ENCODE measurements at places on chromosomes 2 and 18. TPM values are rescaled to one million over a fixed set of nuclear protein-coding genes. Genes with fewer than 3 reads are reported as not detected.

Gene CD8B
- total RNA-seq = 1.1 TPM

Gene OTX1
- 2.0 TPM for total RNA-seq

Gene NCKAP1
- total RNA-seq = 81.7 TPM

Gene ZNF892
- 4.6 TPM for total RNA-seq

Gene CRACDL
- 4.1 TPM for total RNA-seq

Gene CYRIA
- total RNA-seq = 10.3 TPM

DNA sequence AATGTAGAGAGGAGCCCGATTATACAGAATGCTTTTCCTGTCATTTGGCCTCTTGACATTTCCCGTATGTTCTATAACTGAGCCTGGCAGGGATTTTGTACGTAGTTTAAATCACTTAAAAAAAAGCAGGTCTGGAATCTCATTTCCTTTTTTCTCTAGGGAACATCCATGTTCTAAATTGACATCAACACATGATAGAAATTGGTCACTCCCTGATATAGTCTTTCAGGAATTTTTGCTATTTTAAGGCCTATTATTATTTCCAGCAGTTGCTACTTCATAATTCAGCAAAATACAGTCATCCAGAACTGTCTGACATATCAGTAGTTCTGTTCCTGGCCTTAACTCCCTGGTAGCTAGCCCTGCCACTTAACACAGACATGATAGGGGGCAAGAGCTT lies 565.7 kb upstream of the ZEB2 start:
- DNase-seq = no peak

DNA sequence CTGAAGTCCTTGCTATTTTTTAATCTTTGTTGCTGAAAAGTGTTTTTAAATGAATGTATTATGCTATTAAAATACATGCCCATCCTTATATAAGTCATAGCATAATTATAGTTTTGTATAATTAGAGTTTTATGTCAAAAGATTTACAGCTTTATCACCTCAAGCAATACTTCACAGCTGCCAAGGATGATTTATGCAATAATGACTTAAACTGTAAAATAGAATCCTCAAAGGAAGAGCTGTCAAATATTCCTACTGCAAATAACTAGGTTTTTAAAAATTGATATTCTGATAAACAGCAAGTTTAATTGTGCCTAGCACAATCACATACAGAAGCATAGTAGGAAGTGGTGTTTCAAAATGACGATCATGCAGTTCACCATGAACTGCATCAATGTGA lies 5.2 kb downstream of the KCNH7 start:
- no peak for DNase-seq

- no peak for DNase-seq
Observed at GRCh38 chr2:111884592-111884964, 585 bp upstream of the ANAPC1 start.

- no peak for DNase-seq
Observed at GRCh38 chr2:236616031-236616430, 46.4 kb downstream of the ACKR3 start.

GRCh38 chr2:59804732-59805131 lies 748.7 kb downstream of the BCL11A start:
- DNase-seq = no peak

DNA sequence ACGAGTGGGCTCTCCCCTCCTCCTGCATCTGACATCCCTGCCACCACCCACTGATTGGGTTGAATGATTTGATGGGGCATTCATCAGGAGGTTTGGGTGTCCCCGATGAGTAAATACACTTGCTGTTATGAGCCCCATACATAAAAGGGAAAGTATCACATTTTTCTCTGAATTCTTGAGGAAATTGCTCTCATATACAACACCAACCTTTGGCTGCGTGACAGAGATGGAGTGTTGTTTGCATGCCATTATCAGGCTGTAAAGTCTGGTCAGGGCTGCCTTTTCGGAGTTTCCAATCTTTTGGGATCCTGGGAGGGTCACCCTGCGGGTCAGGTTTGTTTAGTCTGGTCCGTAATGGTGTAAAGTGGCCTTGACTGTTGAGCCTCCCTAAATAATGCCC lies 227.9 kb upstream of the SPRED2 start:
- no peak for DNase-seq

GRCh38 chr2:4354678-4355077 lies 651.3 kb downstream of the DCDC2C start:
- no peak for DNase-seq

- DNase-seq = no peak
Observed at GRCh38 chr2:214034417-214034816, 376.4 kb upstream of the VWC2L start.

DNA sequence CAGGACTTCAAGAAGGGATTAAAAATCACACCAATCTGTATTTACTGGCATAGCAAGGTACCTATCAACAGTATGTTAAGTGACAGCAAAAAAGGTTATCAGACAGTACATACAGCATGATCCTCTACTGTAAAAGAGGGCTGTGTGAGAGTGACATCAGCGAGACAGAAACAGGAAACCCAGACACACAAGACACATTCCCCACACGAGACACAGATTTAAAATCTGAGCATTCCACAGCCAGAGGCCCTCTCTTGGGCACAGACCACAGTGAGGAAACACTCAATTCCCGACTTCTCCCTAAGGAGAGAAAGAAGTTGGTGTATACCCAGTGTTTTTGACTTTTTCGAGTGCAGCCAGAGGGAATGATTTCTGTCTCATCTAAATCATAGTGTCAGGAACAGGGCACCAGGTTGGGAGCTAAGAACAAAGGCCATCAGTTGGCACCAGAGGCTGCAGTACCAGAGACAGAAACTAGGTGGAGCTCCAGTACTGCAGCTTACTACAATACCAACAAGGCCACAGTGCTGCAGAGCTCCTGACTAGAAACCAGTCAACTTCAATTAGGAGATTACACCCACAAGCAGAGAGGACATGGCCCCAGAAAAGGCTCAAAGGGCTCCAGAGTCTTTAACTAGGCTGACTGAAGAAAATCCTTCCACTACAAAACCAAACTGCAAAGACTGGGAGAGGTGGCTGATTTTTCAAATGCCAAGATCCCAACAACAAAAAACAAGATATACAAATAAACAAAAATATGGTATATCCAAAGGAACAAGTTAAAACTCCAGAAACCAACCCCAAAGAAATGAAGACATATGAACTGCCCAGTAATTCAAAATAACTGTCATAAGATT lies 41.0 kb downstream of the UNC50 start:
- DNase-seq = peak; percentile 83

DNA sequence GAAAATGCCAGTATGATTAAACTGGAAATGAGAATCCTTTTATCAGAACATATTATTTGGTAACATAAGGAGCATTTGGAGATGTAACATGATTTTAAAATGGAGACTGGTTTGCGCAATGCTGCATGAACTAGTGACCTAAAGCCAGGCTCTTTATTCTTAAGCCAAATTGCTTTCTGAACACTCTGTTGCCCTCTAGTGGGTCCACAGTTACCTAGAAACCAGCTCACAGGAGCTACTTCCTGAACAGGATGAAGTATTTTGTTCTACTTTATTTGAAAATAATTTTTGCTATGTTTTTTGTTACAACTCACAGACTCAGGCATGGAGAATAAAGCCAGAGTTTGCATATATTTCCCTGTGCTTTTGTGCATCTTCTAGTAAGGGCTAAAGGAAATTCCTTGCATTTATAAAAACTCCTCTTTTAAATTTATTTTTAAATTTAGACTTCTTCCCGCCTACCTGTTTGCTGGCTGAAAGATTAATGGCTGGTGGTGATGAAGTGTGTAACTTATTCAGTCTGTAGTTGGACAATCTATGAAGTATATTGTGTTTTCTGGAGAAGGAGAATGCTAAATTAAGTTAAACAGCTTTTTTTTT lies 146.7 kb downstream of the PARD3B start:
- DNase-seq = peak; percentile 53

DNA sequence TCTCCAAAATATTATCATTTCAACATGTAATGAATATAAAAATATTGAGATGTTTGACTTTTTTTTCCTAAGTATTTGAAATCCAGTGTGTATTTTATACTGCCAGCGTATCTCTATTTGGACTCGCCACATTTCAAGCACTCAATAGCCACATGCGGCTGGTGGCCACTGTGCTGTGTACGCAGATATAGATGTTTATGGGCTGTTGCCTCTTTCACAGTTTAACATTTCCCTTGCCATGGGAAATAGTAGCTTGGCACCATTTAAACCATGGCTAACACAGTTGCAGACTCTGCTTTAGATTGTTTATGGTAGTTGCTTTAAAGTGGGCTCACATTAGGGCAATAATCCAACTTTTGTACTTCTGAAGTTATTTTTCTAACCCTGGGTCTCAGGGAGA lies 136.6 kb upstream of the ITGB6 start:
- no peak for DNase-seq

GRCh38 chr2:27701676-27702075 lies 38.0 kb downstream of the SLC4A1AP start:
- DNase-seq = no peak

Data from prostate gland (tissue), 2 donors.